ENCODE measurements at places on chromosomes 12 and 14. TPM values are rescaled to one million over a fixed set of nuclear protein-coding genes. Genes with fewer than 3 reads are reported as not detected.

Gene FZD10
- total RNA-seq, result under 0.01 TPM

Gene KRT75
- not detected for total RNA-seq

Gene LRIG3
- total RNA-seq, result 60.3 TPM

Gene CLEC9A
- not detected for total RNA-seq

Gene SMIM10L1
- total RNA-seq, result 8.1 TPM

Gene DPF3
- 4.5 TPM for total RNA-seq

Gene KRT5
- total RNA-seq, result 2.7 TPM

Gene SDR39U1
- total RNA-seq, result 64.9 TPM

Gene COX8C
- not detected for total RNA-seq

Gene YAF2
- total RNA-seq, result 38.1 TPM

Gene RHOJ
- 10.0 TPM for total RNA-seq

Gene TMEM132D
- under 0.01 TPM for total RNA-seq

Gene C12orf54
- not detected for total RNA-seq

Gene JKAMP
- 47.7 TPM for total RNA-seq

GRCh38 chr14:50932592-50933495 is 11.4 kb downstream of the PYGL start:
- DNase-seq, result no peak
- H3K27ac ChIP-seq, result no peak overlapping the region
- H3K36me3 ChIP-seq, result peaks cover 78% of the 10 kb centered on the region
- H3K4me1 ChIP-seq, result no peaks in the 10 kb centered on the region

DNA sequence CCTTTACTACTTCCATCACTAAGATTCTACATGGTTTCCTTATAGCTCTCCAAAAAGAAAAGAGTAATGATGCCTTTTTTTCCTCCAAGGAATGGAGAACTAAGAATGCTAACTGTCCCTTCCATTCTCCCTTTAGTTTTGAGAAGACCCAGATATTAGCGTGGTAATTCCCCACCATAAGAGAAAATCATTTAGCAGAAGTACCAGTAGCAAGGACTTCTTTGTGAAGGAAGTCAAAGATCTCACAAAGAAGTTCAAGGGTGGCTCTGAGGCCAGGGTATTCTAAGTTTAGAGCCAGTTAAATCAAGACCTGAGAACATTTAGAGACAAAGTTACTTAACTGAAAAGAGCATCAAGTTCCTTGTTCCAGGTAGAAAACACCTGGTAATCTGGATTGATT is 7.3 kb downstream of the USP15 start:
- H3K27me3 ChIP-seq, result no peaks in the 10 kb centered on the region
- no peak for DNase-seq
- no peak overlapping the region for H3K4me3 ChIP-seq
- H3K36me3 ChIP-seq, result no peaks in the 10 kb centered on the region
- no peak overlapping the region for H3K27ac ChIP-seq

- H3K4me1 ChIP-seq, result peaks cover 5% of the 10 kb centered on the region
- H3K4me3 ChIP-seq, result no peak overlapping the region
- no peaks in the 10 kb centered on the region for H3K27me3 ChIP-seq
- peaks cover 10% of the 10 kb centered on the region for H3K36me3 ChIP-seq
- no peak overlapping the region for H3K27ac ChIP-seq
Measured at GRCh38 chr12:3226264-3226663, 149.1 kb downstream of the TSPAN9 start.

DNA sequence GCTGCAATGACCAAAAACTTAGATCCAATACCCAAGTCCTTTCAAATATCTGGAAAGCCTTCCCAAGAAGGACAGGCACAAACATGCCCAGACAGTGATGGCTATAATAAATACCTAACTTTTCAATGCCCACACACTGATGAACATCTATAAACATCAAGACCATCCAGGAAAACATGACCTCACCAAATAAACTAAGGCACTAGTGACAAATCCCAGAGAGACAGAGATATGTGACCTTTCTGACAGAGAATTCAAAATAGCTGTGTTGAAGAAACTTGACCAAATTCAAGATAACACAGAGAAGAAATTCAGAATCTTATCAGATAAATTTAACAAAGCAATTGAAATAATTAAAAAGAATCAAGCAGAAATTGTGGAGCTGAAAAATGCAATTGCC is 38.7 kb upstream of the INSM2 start:
- no peaks in the 10 kb centered on the region for H3K4me1 ChIP-seq
- no peak overlapping the region for H3K27ac ChIP-seq
- H3K36me3 ChIP-seq, result no peaks in the 10 kb centered on the region
- no peak overlapping the region for H3K4me3 ChIP-seq

- no peak for DNase-seq
- H3K36me3 ChIP-seq, result no peaks in the 10 kb centered on the region
Measured at GRCh38 chr14:36217027-36217426, 40.5 kb upstream of the PTCSC3 start.

DNA sequence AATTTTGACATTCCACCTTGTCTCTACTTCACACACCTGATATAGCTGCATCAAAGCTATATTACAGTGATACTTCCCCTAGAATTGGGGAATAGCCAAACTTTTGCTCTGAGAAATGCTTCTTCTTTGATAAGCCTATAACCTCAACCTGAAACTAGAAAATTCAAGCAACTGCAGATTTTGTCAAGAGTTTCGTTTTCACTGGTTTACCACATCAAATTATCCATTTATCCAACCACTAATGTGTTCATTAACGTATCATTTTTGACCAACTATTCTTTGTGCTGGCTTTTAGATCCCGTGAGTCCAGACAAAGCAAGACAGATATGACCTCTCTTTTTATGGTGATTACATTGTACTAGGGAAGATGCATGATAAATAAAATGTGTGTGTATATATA is 13.5 kb upstream of the TAS2R46 start:
- no peaks in the 10 kb centered on the region for H3K36me3 ChIP-seq
- no peak overlapping the region for H3K4me3 ChIP-seq
- no peak overlapping the region for H3K27ac ChIP-seq

DNA sequence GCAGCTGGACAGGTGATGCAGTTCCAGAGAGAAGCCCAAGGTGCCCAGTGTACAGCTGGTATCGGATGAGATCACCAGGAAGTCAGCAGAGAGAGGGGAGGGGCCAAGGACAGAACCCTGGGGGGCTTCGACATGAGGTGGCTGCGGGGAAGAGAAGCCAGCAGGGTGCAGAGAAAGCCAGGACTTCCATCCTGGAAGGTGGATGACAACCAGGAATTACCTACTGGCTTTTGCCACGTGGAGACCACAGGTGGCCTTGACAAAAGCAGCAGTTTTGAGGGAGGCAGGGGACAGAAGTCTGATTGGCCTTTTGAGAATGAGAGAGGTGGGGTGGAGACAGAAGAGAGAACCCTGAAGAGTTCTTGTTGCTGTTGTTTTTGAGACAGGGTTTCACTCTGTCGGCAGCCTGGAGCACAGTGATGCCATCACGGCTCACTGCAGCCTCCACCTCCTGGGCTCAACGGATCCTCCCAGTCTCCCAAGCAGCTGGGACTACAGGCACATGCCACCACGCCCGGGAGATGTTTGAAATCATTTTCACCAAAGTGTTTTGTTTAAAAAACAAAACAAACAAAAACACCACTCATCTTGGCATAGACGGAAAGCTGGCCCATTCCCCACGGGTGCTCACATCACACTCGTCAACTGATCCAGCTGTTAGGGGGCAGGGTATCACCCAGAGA is 35.2 kb downstream of the CDC42BPB start:
- no peak overlapping the region for H3K4me3 ChIP-seq
- no peak overlapping the region for H3K27ac ChIP-seq
- no peak for DNase-seq
- peaks cover 29% of the 10 kb centered on the region for H3K4me1 ChIP-seq
- H3K27me3 ChIP-seq, result no peaks in the 10 kb centered on the region
- H3K36me3 ChIP-seq, result peaks cover 16% of the 10 kb centered on the region

DNA sequence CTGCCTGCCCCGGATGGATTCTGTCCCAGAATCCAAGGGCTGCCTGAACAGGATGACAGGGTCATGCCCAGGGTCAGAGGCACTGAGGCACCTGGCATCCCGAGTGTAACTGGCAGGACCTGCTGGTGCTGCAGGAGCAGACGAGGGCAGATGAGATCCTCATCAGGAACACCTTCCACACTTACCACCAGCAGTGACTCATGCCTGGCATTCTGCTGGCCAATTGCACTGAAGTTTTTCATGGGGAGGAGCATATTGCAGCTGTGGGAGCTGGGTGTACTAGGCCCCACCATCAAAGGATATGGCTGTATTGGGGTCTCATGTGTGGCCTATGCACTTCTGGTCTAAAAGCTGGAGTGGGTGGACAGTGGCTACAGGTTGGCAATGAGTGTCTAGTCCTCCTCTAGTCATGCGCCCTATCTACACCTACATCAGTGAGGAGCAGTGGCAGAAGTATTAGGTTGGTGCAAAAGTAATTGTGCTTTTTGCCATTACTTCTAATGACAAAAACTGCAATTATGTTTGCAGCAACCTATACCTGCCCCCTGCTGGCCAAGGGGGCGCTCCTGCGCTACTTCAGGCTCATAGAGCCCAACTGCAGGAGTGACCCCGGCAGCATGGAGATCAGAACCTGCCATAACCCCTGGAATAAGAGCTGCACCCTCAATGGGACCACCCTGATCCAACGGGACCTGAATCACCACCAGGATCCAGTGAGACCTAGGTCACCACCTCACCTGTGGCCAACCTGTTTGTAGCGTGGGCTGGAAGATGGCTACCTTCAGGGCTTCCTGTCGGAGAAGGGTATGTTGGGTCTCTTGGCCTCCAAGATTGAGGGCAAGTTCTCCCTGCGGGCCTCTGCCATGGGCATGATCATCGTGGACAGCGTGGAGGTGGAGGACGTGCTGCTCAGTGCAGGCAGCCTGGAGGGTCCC is 8.0 kb upstream of the C12orf42 start:
- no peaks in the 10 kb centered on the region for H3K4me1 ChIP-seq
- H3K27me3 ChIP-seq, result no peaks in the 10 kb centered on the region
- DNase-seq, result no peak

GRCh38 chr14:94143711-94144110 is 14.3 kb upstream of the IFI27L2 start:
- no peak overlapping the region for H3K27ac ChIP-seq
- H3K36me3 ChIP-seq, result no peaks in the 10 kb centered on the region
- H3K27me3 ChIP-seq, result no peaks in the 10 kb centered on the region
- no peaks in the 10 kb centered on the region for H3K4me1 ChIP-seq
- no peak overlapping the region for H3K4me3 ChIP-seq

DNA sequence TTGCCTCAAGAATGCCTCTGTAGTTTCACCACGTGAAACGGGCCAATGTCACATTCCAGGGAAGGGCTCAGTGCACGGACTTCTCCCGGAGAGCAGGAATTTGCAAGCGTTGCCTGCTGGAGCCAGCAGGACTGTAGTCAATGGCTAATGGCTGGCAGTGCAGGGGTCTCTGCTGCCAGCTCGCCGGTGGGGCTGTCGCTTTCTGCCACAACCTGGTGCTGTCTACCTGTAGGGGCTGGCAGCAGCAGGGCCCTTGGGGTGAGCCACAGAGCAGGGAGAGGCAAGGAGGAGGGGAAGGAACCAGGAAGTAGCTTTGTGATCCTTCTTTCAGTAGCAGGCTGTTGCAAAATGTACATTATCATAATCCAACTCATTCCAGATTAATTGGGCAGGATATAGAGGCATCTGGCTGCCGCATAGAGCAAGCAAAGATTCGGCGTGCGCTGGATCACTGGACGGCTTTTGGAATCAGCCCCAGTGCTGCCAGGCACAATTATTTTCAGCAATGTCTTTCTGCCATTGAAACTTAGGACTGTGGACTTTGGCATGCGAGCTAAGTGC is 114.1 kb downstream of the PAPOLA start:
- no peak for DNase-seq
- H3K27ac ChIP-seq, result no peak overlapping the region
- H3K4me1 ChIP-seq, result no peaks in the 10 kb centered on the region
- no peak overlapping the region for H3K4me3 ChIP-seq
- no peaks in the 10 kb centered on the region for H3K27me3 ChIP-seq
- no peaks in the 10 kb centered on the region for H3K36me3 ChIP-seq

DNA sequence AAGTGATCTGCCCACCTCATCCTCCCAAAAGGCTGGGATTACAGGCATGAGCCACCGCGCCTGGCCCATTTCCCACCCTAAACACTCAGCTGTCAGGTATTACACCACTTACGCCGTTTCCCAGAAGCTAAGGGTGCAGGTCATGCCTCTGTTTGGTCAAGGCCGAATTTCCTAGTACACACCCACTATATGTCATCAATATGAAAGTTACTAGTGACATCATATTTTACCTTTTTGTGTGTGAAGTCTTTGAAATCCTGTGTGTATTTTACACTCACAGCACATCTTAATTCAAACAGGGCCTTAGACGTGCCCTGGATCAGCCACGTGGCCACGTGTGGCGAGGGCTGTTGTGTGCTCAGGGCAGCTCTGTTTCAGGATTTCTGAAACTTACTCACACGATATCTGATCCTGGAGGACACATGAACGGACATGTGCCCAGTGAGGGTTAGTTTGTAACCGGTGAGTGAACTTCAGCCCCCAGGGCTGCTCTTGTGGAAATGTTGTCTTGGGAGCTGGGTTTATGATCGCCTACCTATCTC is 51.8 kb downstream of the GLT1D1 start:
- no peaks in the 10 kb centered on the region for H3K36me3 ChIP-seq
- H3K4me1 ChIP-seq, result no peaks in the 10 kb centered on the region
- H3K27me3 ChIP-seq, result no peaks in the 10 kb centered on the region
- no peak overlapping the region for H3K4me3 ChIP-seq

DNA sequence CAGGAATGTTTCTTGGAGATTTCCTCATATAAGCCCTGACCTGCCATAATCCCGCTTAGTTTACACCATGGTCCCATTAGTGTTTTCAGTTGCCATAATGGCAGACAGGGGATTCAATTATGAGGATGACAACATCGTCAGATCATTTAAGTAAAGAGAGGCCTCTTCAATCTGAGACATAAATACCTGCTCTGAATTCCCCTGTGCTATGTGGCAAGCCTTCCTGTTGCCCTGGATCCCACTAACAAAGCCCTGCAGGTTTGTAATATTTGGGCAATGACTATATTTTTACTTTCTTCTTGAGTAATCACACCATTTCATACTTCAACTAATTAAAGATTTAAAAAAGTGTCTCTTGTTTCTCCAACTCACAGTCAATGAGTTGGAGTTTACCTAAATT is 108.9 kb downstream of the TRAFD1 start:
- no peak overlapping the region for H3K27ac ChIP-seq
- H3K36me3 ChIP-seq, result peaks cover 94% of the 10 kb centered on the region
- no peak overlapping the region for H3K4me3 ChIP-seq

DNA sequence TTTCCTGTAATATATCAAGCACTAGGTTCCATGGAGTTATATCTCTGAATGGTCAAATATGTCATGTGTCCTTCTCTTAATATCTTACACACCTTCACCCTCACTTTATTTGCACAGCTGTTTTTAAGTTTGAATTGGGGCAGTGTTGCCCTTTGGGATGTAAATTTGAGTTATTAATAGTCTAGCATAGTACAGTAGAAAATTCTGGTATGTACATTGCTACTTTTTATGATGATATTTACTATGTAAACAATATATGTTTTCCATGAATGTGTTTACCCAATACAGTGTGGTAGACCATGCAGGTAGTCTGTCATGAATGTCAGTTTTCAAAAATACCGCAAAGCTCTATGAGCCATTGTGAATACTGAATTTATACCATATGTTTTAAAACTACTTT is 50.5 kb downstream of the METTL25 start:
- H3K36me3 ChIP-seq, result no peaks in the 10 kb centered on the region
- no peak for DNase-seq
- no peaks in the 10 kb centered on the region for H3K27me3 ChIP-seq

- H3K27me3 ChIP-seq, result no peaks in the 10 kb centered on the region
- H3K4me3 ChIP-seq, result no peak overlapping the region
- H3K36me3 ChIP-seq, result no peaks in the 10 kb centered on the region
- no peak overlapping the region for H3K27ac ChIP-seq
- H3K4me1 ChIP-seq, result no peaks in the 10 kb centered on the region
Measured at GRCh38 chr14:81551471-81551870, 17.8 kb upstream of the SEL1L start.

- H3K4me3 ChIP-seq, result no peak overlapping the region
- no peaks in the 10 kb centered on the region for H3K4me1 ChIP-seq
- no peak overlapping the region for H3K27ac ChIP-seq
- no peaks in the 10 kb centered on the region for H3K36me3 ChIP-seq
- DNase-seq, result no peak
- H3K27me3 ChIP-seq, result no peaks in the 10 kb centered on the region
Measured at GRCh38 chr12:3289702-3290101, 201.3 kb upstream of the PRMT8 start.
